ENCODE measurements at places on chromosomes 5 and 9. TPM values are rescaled to one million over a fixed set of nuclear protein-coding genes. Genes with fewer than 3 reads are reported as not detected.

DNA sequence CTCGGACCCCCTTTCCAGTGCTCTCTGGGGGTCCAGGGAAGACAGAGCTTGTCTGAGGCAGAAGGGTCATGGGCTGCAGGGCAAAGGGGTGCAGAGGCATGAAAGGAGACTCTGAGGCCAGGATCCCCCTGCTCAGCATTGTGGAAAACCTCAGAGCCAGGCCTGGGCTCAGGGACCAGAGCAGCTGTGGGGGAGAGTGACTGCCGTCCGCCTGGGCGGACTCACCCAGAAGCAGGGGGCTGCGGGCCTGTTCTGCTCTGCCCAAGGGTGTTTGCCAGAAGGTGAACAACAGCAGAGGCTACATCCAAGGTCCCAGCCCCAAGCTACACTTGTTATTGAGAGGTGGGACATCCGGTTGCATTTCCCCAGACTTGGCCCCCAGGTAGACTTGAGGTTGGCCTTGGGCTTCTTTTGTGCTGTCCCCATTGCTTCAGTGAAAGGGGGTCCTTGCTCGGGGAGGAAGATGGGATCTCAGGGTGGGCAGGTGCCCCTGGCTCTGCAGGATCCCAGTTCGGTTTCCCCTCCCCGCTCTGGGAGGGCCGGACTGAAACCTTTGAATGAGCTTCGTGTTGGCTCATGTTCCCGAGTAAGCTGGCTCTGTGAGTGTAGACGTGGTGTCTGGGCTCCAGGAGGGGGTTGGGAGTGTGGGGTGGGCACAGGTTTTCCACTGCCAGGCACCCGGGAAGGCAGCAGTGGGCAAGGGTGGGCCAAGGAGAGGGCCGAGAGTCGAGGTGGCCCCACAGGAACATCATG is 92.1 kb downstream of the COL5A1 start:
- no peak for DNase-seq

GRCh38 chr5:59055745-59056448 is 473.0 kb downstream of the RAB3C start:
- no peak for DNase-seq

The TLX3 gene
- polyA plus RNA-seq = not detected

The CCDC192 gene
- 1.2 TPM for polyA plus RNA-seq

The ENTPD8 gene
- 1.0 TPM for polyA plus RNA-seq
